ENCODE measurements at places on chromosomes 7 and 10. TPM values are rescaled to one million over a fixed set of nuclear protein-coding genes. Genes with fewer than 3 reads are reported as not detected.

GRCh38 chr7:67690700-67691099, 694.1 kb downstream of the TYW1 start:
- H3K27me3 ChIP-seq, result no peaks in the 10 kb centered on the region
- peaks cover 4% of the 10 kb centered on the region for H3K4me1 ChIP-seq
- no peaks in the 10 kb centered on the region for H3K36me3 ChIP-seq
- no peak for DNase-seq
- no peak overlapping the region for H3K4me3 ChIP-seq

DNA sequence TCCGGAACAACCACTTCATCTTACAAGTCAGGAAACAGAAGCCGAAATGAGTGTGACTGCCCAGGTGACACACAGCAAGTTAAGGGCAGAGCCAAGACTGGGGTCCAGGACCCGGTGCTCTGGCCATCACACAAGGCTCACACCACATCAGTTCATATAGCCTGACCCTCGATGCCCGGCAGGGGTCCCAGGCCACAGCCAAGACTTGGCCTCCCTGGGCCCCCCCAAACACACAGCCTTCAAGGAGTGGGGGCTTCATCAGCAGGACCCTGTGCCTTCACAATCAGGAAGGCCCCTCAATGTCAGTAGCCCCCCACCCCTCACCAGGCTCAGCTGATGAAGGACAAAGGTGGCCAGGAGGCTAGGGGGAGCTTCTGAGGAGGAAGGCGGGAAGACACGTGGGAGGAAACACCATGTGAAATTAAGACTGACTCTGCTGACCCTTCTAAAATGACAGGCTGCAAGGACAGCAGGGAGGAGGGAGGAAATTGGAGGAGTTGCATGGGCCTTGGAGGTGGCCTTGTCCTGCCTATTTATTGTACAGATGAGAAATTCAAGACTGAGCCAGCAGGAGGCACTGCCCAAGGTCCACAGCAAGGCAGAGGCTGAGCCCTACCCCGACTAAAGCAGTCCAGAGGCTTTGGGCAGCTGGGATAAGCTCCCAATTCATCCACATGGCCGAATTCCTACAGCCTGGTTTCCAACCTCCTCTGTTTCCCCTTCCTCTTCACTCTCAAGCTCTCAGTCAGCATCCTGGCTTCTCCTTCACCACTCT, 216.1 kb upstream of the ZMIZ1 start:
- no peaks in the 10 kb centered on the region for H3K27me3 ChIP-seq
- peak; percentile 47 for DNase-seq
- no peak overlapping the region for H3K27ac ChIP-seq

DNA sequence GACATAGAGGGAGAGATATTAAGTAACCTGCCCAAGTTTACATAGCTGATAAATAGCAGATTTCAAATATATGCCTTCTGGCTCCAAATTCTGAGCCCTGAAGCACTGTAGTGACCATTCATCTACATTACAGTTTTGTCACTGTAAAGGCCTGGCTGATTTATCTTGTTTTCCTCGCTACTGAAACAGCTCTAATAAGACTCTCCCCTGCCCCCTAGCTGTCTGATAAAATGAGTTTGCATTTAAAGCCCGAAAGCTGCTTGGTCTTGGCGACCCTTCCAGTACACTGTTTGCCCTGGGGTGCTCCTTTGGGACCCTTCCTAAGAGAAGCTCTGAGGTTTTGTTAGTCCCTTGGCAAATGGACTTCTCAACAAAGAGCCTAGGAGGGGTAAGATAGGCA, 59.7 kb upstream of the RAB11FIP2 start:
- no peaks in the 10 kb centered on the region for H3K4me1 ChIP-seq
- H3K27me3 ChIP-seq, result no peaks in the 10 kb centered on the region
- peak; percentile 23 for DNase-seq
- H3K27ac ChIP-seq, result no peak overlapping the region
- no peaks in the 10 kb centered on the region for H3K36me3 ChIP-seq

GRCh38 chr7:127629268-127629854, 11.4 kb upstream of the PAX4 start:
- no peaks in the 10 kb centered on the region for H3K27me3 ChIP-seq
- DNase-seq, result peak; percentile 84
- H3K4me3 ChIP-seq, result no peak overlapping the region

Gene WDFY4
- total RNA-seq, result 0.66 TPM
